ENCODE measurements at places on chromosomes 4 and X.

- peak overlapping the region; percentile 64 for H3K27ac ChIP-seq
- H3K4me3 ChIP-seq: peak overlapping the region; percentile 44
- DNase-seq: no peak
- peaks cover 6% of the 10 kb centered on the region for H3K4me1 ChIP-seq
These were observed 566.4 kb upstream of the DIPK2B start for GRCh38 chrX:45766981-45767501.

DNA sequence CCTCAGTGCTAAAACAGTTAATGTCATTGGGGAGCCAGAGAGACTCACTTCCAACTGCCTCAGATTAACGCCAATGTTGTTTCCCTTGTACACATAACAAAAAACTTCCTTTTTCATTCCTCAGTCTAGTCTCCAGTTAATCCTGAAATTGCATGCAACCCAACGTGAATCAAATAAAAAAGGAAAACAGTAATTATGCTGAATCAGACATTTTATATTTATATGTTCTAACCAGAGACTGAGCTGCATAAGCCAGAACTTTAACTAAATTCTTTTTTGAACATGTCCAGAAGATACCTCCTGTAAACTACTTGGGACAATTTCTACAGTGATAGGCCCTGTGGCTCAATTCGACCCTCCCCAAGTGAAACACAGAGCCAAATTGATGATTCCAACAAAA is 4.7 kb downstream of the GPC4 start:
- DNase-seq: no peak
- H3K27me3 ChIP-seq: no peaks in the 10 kb centered on the region
- no peaks in the 10 kb centered on the region for H3K36me3 ChIP-seq
- H3K4me1 ChIP-seq: no peaks in the 10 kb centered on the region
- H3K4me3 ChIP-seq: no peak overlapping the region

DNA sequence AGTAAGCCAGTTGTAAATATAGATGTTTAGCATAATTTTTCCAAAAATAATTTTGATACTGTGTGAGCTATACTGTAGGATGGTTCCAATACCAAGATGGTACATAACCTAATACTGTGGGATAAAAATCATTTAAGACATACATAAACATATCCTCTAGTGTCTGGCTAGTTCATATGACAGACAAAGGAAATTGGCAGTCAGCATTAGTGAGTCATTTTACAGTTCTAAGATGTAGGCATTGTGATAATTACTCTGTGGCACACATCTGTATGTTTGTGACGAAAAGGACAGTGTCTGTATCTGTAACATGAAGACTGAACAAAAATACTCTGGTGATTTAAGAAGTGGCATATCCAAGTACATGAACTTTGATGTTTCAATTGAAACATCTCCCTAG is 49.6 kb downstream of the UGT2A2 start:
- DNase-seq: no peak
- H3K27me3 ChIP-seq: no peaks in the 10 kb centered on the region
- H3K27ac ChIP-seq: no peak overlapping the region
- no peaks in the 10 kb centered on the region for H3K4me1 ChIP-seq
- no peaks in the 10 kb centered on the region for H3K36me3 ChIP-seq
- H3K4me3 ChIP-seq: no peak overlapping the region

GRCh38 chr4:22743290-22743689 is 50.6 kb downstream of the GBA3 start:
- DNase-seq: no peak
- no peaks in the 10 kb centered on the region for H3K27me3 ChIP-seq
- no peak overlapping the region for H3K27ac ChIP-seq
- no peak overlapping the region for H3K4me3 ChIP-seq
- H3K36me3 ChIP-seq: no peaks in the 10 kb centered on the region
- no peaks in the 10 kb centered on the region for H3K4me1 ChIP-seq

DNA sequence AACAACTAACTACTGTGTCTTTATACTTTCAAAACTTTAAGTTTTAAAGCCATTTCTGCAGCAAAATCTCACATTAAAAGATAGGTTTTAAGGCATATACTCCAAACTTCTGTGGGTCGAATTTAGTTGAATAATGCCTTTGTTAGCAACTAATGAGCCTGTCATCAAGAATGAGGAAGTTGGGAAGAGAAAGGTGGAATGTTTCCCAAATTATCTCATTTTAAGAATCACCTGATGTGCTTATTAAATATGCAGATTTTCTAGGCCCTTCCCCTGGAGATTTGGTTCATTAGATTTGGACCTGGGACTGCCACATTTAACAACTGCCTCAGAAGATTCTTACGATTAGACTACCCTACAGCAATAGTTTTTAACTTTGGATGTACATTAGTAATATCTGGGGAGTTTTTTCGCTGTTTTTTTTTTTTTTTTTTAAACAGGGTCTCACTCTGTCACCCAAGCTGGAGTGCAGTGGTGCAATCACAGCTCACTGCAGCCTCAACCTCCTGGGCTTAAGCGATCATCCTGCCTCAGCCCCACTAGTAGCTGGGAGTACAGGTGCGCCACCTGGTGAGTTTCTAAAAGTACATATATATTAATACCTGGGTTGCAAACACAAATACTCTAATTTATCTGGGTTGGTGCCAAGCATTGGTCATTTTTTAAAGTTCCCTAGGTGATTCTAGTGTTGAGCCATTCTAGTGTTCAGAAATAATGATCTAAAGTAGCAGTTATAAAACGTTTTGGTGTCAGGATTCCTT is 16.1 kb upstream of the TASL start:
- no peaks in the 10 kb centered on the region for H3K36me3 ChIP-seq
- H3K4me1 ChIP-seq: no peaks in the 10 kb centered on the region
- no peak overlapping the region for H3K4me3 ChIP-seq
- H3K27ac ChIP-seq: no peak overlapping the region
- no peak for DNase-seq

DNA sequence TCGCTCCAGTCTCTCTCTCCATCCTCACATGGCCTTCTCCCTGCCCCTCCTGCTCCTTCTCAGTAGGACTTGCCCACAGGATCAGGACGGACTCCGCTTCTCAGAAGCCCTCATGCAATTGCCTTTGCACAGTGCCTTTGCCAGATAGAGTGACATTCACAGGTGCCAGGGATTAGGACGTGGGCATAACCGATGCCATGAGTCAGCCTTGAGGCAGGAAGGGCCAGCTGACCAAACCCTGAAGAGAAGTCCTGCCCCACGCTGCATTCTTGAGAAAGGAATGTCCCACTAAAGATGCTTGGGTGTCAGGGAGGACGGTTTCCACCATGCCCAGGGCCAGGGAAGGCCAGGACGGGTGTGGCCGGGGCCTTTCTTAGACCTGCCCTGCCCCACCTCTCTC is 6.6 kb upstream of the GRPEL1 start:
- DNase-seq: no peak
- no peaks in the 10 kb centered on the region for H3K27me3 ChIP-seq
- H3K27ac ChIP-seq: no peak overlapping the region
- H3K4me1 ChIP-seq: no peaks in the 10 kb centered on the region

GRCh38 chr4:169618286-169618685 is 2.1 kb upstream of the CLCN3 start:
- H3K27me3 ChIP-seq: no peaks in the 10 kb centered on the region
- no peaks in the 10 kb centered on the region for H3K36me3 ChIP-seq
- no peak overlapping the region for H3K4me3 ChIP-seq
- H3K4me1 ChIP-seq: peaks cover 27% of the 10 kb centered on the region
- H3K27ac ChIP-seq: no peak overlapping the region

- no peaks in the 10 kb centered on the region for H3K36me3 ChIP-seq
- no peaks in the 10 kb centered on the region for H3K27me3 ChIP-seq
- peaks cover 2% of the 10 kb centered on the region for H3K4me1 ChIP-seq
- no peak for DNase-seq
- H3K4me3 ChIP-seq: no peak overlapping the region
- H3K27ac ChIP-seq: no peak overlapping the region
These were observed 164.7 kb upstream of the LEF1 start for GRCh38 chr4:108333353-108333942.

DNA sequence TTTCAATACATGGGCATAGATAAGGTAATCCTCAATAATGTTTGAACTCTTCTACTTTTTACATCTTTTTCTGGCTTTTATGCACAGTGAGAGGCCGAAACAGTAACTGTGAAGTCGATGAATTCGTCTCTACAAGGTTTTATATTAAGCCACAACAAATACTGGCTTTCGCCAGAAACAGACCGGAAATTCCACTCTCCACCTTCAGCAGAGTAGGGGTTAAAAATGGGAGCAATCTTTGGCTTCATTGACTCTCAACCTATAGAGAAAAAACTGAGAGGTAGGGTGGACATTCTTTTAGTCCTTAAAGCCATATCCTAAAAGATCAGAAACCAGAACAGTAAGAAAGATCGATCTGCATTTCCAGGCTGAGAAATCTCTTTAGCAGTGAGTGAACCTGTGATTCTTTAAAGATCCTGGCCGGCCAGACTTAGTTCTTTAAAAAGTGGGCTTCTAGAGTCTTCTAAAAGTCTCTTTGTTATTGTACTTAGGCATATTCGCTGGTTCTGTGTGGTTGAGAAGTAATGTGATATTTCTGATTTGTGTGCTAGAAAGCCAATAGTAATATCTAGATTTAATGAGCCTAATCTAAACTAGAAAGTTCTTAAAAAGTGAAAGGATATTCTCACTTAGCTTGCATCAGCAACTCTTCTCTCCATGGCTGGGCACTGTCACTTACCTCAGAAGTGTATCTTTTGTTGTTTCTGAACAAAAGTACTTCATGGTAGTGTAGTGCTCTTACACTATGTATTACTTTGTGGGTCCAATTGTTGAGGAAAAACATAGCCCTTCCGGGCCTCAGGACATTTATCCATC is 2.0 kb downstream of the HSPA4L start:
- H3K36me3 ChIP-seq: no peaks in the 10 kb centered on the region
- H3K27ac ChIP-seq: no peak overlapping the region
- no peak overlapping the region for H3K4me3 ChIP-seq
- no peak for DNase-seq
- H3K27me3 ChIP-seq: peaks cover 12% of the 10 kb centered on the region

DNA sequence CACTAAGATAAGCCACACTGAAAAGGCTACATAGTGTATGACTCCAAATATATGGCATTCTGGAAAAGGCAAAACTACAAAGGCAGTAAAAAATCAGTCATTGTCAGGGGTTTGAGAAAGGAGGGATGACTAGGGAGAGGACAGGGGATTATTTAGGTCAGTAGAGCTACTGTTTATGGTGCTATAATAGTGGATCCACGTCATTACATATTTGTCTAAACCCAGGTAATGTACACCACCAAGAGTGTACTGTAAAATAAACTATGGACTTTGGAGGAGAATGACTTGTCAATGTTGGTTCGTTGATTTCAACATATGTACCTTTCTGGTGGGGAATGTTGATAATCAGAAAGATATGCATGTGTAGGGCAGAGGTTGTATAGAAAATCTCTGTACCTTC is 837.6 kb downstream of the FAM133A start:
- H3K27ac ChIP-seq: no peak overlapping the region
- no peaks in the 10 kb centered on the region for H3K27me3 ChIP-seq
- no peak for DNase-seq
- H3K36me3 ChIP-seq: no peaks in the 10 kb centered on the region
- no peak overlapping the region for H3K4me3 ChIP-seq
- no peaks in the 10 kb centered on the region for H3K4me1 ChIP-seq

DNA sequence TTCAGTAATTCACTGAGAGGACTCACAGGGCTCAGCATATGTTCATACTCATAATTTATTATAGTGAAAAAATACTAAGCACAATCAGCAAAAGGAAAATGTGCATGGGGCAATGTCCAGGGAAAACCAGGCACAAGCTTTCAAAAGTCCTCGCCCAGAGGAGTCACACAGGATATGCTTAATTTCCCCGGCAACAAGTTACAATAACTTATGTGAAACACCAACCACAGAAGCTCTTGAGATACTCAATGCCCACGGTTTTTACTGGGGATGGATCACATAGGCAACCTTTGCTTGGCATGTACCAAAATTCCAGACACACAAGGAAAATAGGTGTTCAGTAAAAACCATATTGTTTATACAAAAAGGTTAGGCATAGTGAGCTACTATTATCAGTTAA is 38.5 kb upstream of the STPG2 start:
- H3K36me3 ChIP-seq: no peaks in the 10 kb centered on the region
- no peaks in the 10 kb centered on the region for H3K4me1 ChIP-seq
- no peak overlapping the region for H3K27ac ChIP-seq
- DNase-seq: no peak
- H3K4me3 ChIP-seq: no peak overlapping the region
- no peaks in the 10 kb centered on the region for H3K27me3 ChIP-seq

- H3K4me1 ChIP-seq: no peaks in the 10 kb centered on the region
- no peak overlapping the region for H3K27ac ChIP-seq
- H3K4me3 ChIP-seq: no peak overlapping the region
- no peak for DNase-seq
These were observed 78.8 kb upstream of the PLAC1 start for GRCh38 chrX:134737061-134737460.

DNA sequence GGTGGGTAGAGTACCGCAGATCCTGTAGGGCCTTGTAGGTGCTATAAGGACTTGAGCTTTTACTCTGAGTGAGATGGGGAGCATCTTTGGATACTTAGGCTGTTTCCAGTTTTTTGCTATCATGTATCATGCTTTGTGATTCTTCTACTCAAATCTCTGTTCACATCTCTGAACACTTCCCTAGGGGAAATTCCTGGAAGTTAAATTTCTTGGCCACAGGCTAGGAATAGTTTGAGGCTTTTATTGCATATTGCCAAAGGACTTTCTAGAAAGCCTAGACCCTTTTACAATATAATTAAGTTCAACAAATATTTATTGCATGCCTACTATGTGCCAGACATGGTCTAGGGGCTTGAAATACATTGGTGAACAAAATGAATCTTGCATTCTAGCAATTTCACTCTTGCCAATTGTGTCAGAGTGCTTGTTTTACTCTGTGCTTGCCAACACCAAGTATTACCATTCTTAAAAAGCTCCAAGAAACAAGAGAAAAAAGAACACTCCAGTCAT is 4.1 kb upstream of the PGRMC1 start:
- H3K27ac ChIP-seq: no peak overlapping the region
- DNase-seq: no peak
- no peaks in the 10 kb centered on the region for H3K4me1 ChIP-seq
- no peaks in the 10 kb centered on the region for H3K27me3 ChIP-seq
- H3K4me3 ChIP-seq: no peak overlapping the region
- no peaks in the 10 kb centered on the region for H3K36me3 ChIP-seq

GRCh38 chrX:54695816-54696487 is 102.1 kb downstream of the ITIH6 start:
- DNase-seq: no peak
- H3K27me3 ChIP-seq: no peaks in the 10 kb centered on the region
- no peaks in the 10 kb centered on the region for H3K4me1 ChIP-seq
- H3K4me3 ChIP-seq: no peak overlapping the region

GRCh38 chrX:71615954-71616353 is 2.4 kb downstream of the CXCR3 start:
- H3K36me3 ChIP-seq: peaks cover 9% of the 10 kb centered on the region
- H3K27ac ChIP-seq: peak overlapping the region; percentile 48
- no peaks in the 10 kb centered on the region for H3K27me3 ChIP-seq

Data from effector memory CD4-positive, alpha-beta T cell (primary cell).